ENCODE measurements at places on chromosomes 16 and 17.

GRCh38 chr16:85441189-85441889, 171.8 kb upstream of the GSE1 start:
- DNase-seq = no peak

- no peak for DNase-seq
Measured at GRCh38 chr17:31549121-31549524, 157.6 kb downstream of the RAB11FIP4 start.

DNA sequence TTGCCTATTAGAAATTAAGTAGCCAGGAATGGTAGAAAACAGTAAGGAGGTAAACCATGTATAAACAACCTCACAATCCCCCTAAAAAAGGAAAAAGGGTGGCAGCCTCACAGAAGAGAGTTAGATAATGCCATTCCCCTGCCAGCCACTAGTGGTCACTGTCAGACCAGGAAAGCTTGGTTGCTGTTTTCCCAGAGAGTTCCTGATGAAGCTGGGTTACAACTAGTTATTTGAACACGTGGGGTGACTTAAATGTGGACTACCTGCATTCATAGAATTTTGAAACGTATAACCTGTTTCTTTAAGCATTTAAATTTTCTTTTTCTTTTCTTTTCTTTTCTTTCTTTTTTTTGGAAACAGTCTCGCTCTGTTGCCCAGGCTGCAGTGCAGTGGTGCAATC, 5.8 kb downstream of the GPRC5C start:
- no peak for DNase-seq

GRCh38 chr16:50267651-50268050, 1.3 kb downstream of the ADCY7 start:
- no peak for DNase-seq

- no peak for DNase-seq
Measured at GRCh38 chr16:89606006-89606405, 7.4 kb upstream of the DPEP1 start.

DNA sequence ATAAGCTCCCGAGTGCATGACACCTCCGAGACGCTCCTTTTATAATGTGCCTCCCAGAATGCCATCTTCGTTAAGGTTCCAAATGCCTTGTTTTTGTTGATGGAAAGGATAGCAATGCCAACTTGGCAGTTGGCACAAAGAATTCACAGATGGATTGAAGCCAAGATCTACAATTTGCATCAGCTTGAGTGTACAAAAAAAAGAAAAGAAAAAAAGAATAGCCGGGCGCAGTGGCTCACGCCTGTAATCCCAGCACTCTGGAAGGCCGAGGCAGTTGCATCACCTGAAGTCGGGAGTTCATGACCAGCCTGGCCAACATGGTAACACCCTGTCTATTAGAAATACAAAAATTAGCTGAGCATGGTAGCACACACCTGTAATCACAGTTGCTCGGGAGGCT, 7.6 kb downstream of the TBC1D16 start:
- DNase-seq = no peak

DNA sequence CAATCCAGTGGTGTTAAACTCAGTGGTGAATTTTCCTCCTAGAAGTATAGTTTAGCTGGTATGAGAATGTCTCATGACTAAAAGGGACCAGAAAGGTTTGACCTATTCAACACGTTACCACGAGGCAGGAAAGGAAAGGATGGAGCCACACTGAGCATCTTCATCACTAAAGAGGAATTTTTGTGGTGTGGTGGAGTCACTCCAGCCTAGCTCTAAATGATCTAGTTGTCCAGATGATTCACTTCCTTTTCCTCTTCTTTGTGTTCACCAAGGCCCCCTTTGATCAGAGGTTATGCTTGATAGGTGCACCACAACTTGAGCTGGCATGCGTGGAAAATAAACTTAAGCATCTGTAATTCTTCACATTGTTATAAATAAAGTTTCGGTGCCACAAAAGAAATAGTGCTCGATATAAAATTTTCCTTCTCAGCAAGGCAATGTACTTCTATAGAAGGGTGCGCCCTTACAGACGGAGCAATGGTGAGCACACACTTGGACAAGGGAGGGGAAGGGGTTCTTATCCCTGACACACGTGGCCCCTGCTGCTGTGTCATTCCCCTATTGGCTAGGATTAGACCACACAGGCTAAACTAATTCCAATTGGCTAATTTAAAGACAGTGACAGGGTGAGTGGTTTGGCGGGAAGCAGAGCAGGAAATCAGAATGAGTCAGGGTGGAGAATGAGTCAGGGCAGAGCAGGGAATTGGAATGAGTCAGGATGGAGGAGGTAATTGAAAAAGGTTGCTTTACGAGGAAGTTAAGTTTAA, 254.6 kb downstream of the HS3ST3A1 start:
- no peak for DNase-seq

- no peak for DNase-seq
Measured at GRCh38 chr16:87409781-87410180, 17.6 kb downstream of the MAP1LC3B start.

Measured in PC-9 (cell line).